ENCODE measurements at places on chromosomes 3 and 15.

DNA sequence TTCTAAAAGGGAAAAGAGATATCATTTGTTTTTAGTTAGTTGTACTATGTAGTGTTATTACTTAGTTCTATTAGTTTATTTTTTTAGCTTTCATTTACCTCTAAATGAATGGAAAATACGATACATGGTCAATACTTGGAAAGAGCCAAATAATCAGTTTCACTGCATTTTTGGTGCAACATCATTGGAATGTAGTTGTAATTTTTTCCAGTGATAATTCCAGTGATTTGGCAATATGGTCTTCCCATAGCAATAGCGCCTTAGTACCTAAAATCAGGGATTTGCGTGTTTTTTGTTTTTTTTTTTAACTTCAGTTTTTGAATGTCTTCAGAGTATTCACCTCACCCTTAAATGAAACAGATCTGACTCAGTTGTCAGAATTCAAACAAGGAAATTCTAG lies 41.8 kb downstream of the RAB8B start:
- no peak for DNase-seq

DNA sequence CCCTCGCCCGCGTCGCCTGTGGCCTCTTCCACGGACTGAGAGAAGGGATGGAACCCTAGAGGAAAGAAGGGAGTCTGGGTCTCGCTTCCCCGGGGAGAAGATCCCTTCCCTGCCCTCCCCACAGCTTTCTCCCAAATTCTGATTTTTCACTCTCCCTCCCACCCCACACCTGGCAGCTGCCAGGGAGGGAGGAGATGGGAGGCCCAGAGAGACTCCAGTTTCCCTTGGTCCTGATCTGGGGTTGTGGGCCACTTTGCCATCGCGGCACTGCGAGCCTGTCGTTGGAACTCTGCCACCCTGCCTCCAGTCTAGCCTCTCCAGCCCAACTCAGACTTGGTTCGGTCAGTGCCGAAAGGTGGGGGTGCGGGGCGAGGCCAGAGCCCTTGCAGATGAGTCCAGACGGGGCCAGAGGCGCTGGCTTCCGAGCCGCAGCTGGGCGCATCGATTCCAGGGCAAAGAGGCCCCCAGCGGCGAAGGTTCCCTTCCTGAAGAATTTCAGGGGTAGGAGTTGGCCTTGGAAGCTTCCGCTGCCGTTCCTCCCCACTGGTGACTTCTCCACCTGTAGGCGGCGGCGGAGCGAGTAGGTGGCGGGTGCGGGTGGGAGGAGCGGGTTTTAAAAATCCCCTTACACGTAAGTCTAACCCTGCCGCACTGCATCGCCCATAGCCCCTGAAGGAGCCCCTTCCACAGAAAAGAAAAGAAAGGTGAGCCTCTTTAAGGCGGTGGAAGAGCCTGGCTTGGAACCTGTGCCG lies 5.2 kb downstream of the WNT5A start:
- DNase-seq, result no peak

DNA sequence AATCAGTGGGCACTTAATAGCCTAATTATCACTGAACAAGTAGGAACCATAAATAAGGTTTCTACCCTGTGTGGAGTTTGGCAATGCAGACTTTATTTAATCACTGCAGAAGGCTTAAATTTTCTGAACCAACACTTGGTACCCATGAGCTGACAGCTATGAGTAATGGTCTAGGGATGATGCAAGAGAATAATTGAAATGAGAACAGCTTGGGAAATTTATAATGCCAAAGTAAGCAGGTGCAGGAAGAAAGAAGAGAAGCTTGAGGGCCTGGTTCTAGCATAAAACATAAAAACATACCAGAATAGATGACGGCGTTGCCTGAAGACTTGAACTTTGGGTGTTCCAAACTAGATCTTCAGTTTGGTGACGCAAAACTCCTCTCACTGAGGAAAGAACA lies 67.0 kb downstream of the IMPG2 start:
- DNase-seq, result no peak

DNA sequence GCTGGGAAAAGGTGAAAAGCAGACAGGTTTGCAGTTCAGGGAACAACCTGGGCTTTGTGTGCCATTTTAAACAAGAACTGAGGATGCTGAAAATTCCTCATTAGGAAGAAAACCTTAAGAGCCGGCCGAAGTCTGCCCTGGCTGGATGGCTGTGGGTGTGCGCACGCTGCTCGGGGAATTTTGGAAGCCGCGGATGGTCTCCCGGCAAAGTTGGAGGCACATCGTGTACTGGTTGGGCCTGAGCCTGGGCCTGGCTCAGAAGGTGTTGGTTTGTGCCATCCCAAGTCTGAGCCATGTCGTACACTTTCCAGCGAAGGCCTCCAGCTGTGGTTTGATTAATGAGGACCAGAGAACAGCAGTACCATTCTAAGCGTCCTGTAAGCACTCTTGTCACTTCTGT lies 188.2 kb downstream of the ATP10A start:
- no peak for DNase-seq

DNA sequence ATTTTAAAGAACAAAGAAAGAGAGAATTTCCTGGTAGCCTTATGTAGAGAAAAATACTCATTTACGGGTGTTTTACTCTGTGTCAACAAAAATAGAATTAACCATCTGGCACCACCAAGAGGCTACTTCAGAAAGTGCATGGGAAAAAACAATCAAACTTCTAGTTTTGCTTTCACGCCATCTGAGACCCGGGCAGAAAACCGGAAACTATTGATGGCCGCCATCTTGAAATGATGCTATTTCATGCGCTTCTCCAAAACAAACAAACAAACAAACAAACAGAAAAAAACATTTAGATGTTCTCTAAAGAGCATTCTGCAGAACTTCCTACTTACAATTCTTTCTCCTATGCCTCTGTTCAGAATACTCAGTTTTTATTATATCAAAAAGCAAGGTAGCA lies 49.4 kb upstream of the SYNPR start:
- DNase-seq, result no peak
